ENCODE measurements at places on chromosomes 6 and 20.

DNA sequence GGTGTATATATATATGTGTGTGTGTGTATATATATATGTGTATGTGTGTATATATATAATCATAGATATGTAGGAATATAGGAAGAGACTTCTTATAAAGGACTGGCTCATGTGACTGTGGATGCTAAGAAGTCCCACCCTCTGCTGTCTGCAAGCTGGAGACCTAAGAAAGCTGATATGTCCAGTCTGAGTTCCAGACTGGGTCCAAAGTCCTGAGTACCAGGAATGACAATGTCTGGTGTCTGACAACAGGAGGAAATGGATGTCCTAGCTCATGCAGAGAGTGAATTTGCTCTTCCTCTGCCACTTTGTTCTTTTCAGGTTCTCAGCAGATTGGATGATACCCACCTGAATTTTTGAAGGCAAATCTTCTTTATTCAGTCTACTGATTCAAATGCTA is 7.1 kb downstream of the ALDH5A1 start:
- DNase-seq, result no peak

GRCh38 chr6:96794980-96795379 is 42.3 kb downstream of the GPR63 start:
- DNase-seq, result no peak

- DNase-seq, result no peak
These were observed 19.2 kb upstream of the PTGIS start for GRCh38 chr20:49587111-49587570.

DNA sequence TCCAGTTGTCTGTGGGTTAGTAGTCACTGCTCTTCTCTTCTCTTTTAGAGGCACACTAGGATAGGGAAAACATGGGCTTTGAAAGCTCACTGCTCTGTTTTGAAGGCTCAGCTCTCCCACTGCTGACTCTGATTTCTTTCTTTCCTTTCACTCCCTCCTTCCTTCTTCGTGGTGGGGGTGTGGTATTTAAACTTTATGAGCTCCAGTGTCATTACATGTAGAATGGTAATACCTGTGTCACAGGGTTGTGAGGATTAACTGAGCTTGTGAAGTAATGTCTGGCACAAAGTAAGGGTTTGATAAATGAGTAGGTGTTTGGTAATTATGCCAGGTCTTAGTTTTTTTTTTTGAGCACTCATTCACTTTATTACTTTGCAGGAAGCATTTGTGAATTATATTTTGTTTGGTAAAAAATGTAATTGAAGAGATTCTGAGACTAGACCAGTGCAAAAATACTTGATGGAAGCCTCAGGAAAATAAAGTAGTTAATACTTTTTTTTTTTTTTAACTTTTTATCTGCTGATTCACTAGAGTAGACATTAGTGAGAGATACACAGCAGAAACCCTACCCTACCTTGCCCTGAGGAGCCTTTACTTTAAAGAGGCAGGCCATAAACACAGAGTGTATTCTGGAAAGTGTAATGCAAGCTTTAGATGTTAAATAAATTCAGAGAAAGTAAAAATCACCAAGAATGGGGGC is 17.3 kb downstream of the SMAP1 start:
- DNase-seq, result no peak

- no peak for DNase-seq
These were observed 4.9 kb downstream of the ADGRB3 start for GRCh38 chr6:68639826-68640490.

DNA sequence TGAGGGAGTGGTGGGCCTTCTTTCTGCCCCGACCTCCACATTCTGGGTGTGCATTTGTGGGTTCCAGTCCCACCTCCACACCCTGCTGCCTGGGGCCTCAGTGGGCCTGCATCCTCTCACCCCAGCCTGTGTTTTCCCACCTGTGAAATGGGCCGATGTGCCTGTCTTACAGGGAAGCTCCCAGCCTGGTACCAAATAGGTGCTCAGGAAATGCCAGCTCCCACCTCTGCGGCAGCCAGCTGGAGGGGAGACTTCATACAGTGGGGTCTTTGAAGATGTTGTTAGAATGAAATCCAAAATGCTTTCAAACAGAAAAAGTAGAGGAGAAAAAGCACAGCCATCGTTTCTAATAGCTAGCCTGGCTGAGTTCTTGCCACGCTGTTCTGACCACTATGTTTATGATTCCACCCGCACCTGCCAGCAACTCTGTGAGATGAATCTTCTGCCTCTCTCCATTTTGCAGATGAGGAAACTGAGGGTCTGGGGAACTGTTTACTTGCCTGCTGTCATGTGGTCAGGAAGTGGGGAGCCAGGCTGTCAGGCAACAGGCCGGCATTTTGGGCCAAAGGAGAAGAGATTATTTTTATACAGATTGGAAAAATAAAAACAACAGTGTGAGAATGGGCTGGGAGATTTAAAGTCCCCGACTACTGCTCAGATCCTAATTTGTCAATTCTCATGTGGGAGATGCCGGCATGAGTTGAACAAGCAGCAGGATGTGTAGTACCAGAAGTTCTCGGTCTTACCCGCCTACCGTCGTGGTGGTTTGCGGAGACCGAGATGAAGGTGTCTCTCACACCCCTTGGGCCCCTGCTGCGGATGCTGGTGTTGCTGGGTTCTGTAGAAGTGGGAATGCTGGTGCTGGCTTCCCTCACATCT is 4.6 kb downstream of the TMEM181 start:
- DNase-seq, result no peak

DNA sequence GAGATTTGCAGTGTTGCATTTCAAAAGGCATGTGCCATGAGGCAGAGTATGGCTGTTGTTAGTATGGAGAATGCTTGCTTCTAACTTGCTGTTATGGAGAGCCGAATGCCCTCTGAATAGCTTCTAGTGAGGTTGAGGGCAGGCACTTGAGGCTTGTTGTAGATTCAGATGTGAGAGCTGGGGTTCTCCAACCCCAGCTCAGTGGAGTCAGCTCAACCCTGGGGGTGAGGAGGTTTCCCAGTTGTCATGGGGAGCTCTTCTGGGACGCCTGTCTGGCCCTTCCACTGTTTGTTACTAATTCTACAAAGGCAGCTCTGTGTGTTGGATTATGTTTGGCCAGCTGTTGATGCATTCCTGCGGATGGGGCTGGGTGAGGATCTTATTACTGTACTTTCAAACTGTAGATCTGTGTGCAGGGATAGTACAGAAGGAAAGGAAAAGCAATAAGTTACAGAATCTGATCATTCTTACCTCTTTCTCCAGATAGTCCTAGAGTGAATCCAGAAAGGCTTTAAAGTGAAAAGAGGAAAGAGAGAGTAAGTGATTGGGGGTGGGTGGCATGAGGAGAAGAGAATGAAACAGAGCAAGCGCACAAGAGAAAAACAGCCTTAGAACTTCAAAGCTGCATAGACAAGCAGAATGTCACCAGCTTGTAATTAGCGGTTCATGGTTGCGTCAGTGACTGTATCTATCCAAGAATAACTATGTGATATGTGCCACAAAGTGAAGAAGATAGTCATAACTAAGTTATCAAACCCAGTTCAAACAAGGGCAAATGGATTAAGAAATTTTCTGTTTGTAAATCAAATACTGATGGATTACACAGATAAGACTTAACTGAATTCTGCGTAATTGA is 148.7 kb downstream of the PRL start:
- DNase-seq, result no peak

- DNase-seq, result no peak
These were observed 1086.2 kb downstream of the KIF16B start for GRCh38 chr20:15487030-15487429.
